Fibroblast of lung (primary cell): ENCODE measurements at places on chromosomes 3 and 15.

DNA sequence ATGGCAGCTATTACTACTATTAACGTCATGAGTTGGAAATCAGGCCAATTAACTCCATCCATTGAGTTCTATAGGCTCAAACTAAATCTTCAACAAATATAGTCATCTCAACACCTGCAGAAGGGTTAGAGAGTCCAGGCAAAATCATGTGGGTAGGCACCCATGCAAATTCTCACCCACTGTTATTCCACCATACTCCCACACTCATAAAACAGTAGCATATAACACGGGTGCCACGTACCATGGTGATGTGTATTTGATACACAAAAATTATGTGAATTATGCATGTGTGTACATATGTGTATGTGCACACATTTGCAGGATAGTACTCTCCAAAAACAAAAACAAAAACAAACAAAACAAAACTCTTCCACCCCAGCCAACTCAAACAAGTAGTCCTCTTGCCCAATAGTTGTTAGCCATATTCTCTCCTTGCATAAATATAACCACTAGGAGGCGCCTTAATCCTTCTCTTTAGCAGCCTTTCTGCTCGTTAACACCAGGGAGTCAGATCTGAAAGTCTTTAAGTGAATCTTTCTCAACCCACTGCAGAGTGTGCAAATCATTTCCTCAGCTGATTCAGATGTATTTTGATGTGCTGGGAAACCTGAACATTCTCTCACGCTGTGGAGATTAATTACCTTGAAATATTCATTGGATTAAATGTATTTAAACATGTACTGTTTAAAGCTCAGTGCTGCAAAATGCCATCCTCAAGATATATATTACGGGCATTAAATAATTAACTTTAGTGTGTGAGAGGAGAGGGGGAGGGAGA is 38.0 kb upstream of the COPB2 start:
- DNase-seq = peak; percentile 84

DNA sequence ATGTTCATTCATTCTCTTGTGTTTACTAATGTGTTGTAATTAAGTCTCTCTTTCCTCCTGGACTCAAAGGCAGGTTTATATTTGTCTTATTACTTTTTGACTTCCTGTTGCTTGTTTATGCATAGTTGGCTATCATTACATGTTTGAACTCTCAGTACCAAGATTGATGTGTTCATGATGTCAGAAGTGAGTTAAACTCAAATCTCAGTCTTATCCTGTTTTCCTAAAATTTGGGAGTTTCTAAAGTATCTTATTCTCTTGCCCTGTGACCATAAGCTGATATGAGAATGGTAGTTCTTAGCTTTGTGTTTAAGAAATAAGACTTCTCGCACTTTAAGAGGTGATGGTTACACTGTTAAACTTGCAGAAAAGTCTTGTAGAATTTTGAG is 5.2 kb downstream of the GLCE start:
- no peak for DNase-seq

DNA sequence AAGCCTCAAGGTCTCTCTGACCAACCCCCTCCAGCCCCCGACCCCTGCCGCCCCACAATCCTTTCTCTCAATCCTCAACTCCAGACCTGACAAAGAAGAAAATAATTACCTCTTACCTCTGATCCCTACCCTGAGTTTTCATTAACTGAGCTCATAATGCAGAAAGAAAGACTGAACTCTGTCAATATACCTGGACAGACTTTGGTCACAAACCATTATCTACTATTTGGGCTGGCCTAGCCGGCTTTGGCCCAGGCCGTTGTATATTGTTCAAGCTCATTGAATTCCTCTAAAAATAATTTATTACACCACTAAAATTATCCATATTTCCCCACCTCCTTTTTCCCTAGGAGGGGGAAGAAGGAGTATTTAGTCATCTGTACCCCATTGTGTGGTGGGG is 29.3 kb upstream of the SPTSSB start:
- DNase-seq = no peak

DNA sequence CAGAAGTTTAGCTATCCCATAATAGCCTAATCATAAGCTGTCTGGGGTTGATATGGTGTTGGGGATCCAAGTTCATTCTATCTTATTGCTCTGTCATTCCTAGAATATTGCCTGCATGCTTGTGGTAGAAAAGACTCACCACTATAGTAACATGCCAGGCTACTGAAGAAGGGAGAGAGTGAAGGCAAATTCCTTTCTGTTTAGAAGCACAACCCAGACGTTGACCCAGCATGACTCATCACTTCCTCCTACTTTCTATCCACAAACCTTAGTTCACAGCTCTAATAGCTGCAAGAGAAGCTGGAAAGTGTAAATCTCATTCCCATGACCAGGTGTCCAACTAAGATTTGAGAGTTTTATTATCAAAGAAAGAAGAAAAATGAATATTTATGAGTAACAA is 57.8 kb upstream of the NMD3 start:
- peak; percentile 99 for DNase-seq

DNA sequence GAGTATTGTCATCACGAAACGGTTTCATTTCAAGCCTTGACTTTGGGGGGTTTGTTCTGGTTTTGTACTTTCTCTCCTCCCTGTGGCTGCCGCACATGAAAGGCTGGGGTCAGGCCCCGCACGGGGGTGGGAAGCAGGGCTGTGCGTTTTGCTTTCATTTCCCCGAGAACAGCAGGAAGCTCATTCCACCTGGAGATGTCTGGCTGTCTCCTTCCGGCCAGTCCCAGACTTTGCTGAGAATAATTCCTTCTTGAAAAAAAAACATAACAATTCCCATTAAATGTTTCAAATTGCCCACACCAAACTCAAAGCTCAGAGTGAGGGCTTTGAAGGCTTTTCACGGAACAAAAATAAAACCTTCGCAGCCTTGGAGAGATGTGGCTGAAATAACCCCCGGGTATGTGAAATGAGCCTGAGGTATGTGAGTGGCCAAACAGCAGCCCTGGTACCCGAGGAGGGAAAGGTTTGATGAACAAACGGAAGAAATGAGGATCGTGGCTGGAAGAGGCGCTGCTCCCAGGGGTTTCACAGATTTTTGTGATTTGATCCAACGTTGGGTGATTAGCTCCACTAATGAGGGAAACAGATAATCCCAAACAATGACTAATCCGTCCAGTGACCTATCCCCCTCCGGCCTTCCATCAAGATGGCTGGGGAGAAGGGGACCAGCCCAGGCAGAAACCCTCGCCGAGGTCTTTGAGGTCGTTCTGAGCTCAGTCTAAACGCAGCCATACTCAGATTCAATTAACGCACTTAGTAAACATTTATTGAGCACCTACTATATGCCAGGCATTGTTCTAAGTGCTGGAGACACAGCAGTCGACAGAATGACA is 126.9 kb upstream of the MEF2A start:
- peak; percentile 35 for DNase-seq

- no peak for DNase-seq
These were observed 25.9 kb upstream of the SMAD3 start for GRCh38 chr15:67039384-67040075.

DNA sequence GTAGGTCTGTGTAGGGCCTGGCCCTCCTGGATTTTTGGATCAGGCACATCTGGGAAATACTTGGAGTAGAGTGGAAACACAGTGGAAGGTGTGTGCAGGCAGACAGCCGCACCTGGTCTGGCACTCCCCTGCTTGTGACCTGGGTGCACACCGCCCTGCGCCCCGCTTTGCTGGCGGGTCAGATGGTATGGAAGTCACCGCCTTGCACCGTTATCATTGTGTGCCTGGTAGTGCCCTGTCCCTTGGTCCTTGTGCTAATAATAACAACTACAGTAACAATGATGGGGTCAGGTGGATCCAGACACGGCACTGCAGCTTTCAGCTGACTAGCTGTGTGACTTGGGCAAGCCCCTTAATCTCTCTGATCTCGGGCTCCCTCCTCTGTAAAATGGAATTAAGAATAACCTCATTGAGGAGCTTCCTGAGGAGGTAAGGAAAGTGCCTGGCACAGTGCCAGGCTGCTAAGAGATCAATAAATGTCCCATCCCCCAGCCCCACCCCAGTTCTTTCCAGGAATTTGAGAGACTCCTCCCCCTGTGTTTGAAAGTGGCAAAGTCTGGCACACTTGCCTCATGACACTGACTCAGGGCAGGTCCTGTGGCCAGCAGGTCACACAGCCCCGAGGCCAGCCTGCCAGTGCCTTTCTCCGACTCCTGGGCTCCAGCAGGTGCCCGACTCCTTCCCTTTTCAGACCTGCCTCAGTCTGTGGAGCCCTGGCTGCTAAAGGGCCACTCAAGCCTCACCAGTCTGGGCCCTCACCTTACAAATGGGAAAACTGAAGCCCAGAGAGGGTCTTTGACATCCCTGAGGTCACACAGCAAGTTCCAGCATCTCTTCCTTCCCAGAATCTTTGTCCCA is 9.8 kb downstream of the ISG20 start:
- peak; percentile 17 for DNase-seq

DNA sequence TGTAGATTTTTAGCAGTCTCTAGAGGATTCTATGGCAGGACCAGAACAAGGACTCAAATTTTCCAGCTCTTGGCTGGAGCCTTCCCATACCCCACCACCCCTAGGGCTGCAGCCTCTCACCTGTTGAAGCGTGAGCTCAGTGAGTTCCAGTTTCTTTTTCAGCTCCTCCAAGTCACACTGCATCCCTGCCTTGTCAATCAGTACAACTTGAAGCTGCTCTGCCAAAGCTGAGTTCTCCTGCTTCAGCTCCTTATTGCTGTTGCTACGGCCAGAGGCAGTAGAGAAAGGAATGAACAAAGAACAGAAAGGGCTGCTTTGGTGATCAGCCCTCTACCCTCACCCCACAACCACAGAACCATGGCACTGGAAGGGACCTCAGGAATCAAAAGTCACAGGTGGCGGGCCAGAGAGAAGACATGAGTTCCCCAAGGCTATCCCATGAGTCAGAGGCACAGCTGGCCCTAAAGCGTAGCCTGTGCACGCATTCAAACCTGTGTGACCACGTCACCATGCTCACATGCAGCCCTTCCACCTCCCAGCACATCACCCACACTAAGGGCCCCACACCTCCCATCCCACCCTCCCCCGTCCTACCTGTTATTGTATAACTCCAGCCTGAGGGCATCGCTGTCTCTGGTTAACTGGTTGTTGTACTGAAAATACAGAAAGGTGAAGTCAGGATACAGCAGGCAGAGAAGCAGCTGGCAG is 83.3 kb upstream of the C2CD4B start:
- no peak for DNase-seq

- peak; percentile 56 for DNase-seq
These were observed 22.6 kb downstream of the SH3BP5 start for GRCh38 chr3:15309662-15310335.
